Bronchial epithelial cell (primary cell): ENCODE measurements at places on chromosomes 2 and 18. TPM values are rescaled to one million over a fixed set of nuclear protein-coding genes. Genes with fewer than 3 reads are reported as not detected.

Gene KLHL41
- under 0.01 TPM in 1 of 2 replicates, not detected in the other for total RNA-seq

Gene GALNT14
- 9.2 and 12.4 TPM in 2 replicates for total RNA-seq

Gene CFAP221
- total RNA-seq, result 0.26 TPM in 1 of 2 replicates, not detected in the other

Gene CAPN14
- total RNA-seq, result 10.3 and 35.1 TPM in 2 replicates

Gene EIF2AK2
- total RNA-seq, result 10.5 and 11.1 TPM in 2 replicates

Gene EMILIN1
- total RNA-seq, result under 0.01 and 1.6 TPM in 2 replicates

Gene SAP130
- 1.6 and 3.6 TPM in 2 replicates for total RNA-seq

Gene SPATS2L
- total RNA-seq, result 37.6 and 56.3 TPM in 2 replicates

Gene KRTCAP3
- 28.4 and 29.1 TPM in 2 replicates for total RNA-seq
